Muscle of back (tissue), 13 donors: ENCODE measurements at places on chromosomes 3 and 15. TPM values are rescaled to one million over a fixed set of nuclear protein-coding genes. Genes with fewer than 3 reads are reported as not detected.

DNA sequence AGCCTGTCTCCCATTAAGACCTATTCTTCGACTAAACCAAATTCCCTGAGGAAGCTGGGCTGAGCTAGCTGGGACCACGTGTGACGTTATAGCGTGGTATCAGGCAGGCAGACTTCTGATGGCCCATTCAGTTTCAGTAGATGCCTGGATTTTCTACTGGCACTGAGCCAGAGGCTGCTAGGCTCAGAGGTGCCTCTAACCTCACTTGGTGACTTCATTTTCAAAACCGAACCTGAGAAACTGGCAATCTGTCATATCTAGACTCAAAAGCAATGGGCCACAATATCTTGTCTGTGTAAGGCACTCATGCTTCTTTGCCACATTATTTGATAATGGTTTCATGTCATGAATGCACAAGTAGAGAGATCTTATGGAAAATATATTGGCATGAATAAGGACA, 352.1 kb upstream of the AZI2 start:
- no peak for DNase-seq

DNA sequence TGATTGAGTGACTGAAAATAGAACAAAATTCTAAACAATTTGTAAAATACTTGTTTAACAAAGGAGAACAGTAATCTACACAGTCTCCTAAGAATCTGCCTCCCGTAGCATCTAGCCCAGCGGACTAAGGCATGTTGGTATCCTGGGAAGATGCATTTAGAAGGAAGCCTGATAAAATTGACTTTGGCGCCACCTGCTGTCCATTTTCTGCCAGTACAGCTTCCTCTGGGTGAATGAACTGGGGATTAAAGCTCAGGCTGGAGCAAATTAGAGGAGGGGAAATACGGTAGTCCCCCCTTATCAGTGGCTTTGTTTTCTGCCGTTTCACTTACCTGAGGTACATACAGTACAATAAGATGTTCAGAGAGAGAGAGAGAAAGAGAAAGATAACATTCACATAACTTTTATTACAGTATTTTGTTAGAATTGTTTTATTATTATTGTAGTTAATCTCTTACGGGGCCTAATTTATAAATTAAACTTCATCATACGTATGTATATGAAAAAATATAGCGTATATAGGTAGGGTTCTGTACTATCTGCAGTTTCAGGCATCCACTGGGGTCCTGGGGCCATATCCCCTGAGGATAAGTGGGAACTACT, 191.6 kb downstream of the GAP43 start:
- DNase-seq: peak; percentile 74

GRCh38 chr15:29062179-29062591, 176.4 kb downstream of the APBA2 start:
- DNase-seq: no peak

DNA sequence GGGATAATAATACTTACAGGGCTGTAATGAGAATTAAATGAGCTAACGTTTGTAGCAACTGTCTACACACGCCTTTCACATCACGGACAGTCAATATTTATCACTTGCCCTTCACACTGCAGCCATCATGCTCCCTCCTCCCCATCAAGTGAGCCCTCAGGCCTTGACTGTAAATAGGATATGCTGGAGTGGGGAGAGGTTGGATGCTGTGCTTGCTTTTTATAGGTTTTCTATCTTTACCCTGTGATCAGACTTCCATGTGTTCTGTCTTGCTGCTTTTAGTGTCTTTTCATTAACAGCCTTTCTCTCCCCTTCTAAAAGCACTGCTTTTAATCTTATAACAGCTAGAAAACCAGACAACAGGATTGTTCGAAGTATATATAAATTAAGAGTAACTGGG, 12.8 kb upstream of the MAGEF1 start:
- no peak for DNase-seq

GRCh38 chr15:40554161-40554525, 10.7 kb downstream of the CCDC32 start:
- DNase-seq: no peak

GRCh38 chr15:63473999-63474809, 30.2 kb upstream of the USP3 start:
- no peak for DNase-seq

DNA sequence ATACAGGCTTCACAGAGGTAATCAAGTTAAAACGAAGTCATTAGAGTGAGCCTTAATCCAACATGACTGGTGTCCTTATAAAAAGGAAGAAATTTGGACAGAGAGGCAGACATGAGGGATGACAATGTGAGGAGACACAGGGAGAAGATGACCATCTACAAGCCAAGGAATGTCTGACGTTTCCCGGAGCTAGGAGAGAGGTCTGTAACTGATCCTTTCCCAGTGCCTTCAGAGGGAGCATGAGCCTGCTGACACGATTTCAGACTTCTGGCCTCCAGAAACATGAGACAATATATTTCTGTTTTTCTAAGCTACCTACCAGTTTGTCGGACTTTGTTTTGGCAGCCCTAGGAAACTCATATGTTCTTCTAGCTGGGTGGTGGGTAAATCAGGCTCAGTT, 15.1 kb downstream of the TM4SF1 start:
- no peak for DNase-seq

- DNase-seq: no peak
Observed at GRCh38 chr15:58608129-58608590, 141.3 kb downstream of the ADAM10 start.

GRCh38 chr15:45150997-45151396, 21.2 kb downstream of the DUOX1 start:
- DNase-seq: no peak

DNA sequence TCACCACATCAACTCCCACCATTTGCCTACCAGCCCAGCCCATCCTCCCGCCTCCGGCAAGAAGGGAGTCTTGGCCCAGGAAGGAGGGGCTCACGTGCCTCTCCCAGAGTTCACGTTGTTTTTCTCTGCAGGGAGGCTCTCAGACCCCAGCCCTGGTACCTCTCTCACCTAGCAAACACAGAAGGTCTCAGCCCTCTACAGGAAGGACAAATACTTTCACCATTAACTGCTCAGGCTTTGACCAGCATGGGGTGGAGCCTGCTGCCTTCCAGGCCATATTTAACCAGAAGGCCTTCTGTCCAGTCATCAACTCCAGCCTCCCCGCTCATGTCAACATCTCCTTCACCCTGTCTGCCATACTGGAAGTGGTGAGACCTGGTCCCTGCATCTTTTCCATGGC, 19.0 kb upstream of the HTR3E start:
- no peak for DNase-seq

- DNase-seq: peak; percentile 67
Observed at GRCh38 chr3:150251187-150252062, 156.7 kb upstream of the TSC22D2 start.

DNA sequence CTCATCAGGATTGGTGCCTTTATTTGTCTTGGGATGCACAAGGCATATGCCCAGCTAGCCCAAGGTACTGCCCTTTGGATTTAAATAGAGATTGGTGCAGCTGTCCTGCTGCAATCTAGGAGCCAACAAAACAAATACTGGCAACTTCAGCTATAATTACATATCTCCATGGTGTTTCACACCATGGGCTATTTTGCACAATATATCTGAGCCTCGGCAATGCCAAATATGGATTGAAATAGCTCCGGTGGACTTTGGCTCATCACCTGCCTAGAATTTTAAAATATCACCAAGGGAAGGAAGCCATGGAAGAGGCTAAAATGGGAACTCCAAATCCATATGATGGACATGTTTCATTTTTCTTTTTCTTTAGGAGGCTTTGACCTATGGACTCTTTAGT, 367.8 kb upstream of the UMPS start:
- no peak for DNase-seq

- no peak for DNase-seq
Observed at GRCh38 chr3:6640907-6641306, 220.0 kb upstream of the GRM7 start.

GRCh38 chr3:128151758-128152274, 1.5 kb upstream of the EEFSEC start:
- DNase-seq: no peak

- DNase-seq: no peak
Observed at GRCh38 chr15:37057831-37058230, 42.5 kb downstream of the MEIS2 start.

DNA sequence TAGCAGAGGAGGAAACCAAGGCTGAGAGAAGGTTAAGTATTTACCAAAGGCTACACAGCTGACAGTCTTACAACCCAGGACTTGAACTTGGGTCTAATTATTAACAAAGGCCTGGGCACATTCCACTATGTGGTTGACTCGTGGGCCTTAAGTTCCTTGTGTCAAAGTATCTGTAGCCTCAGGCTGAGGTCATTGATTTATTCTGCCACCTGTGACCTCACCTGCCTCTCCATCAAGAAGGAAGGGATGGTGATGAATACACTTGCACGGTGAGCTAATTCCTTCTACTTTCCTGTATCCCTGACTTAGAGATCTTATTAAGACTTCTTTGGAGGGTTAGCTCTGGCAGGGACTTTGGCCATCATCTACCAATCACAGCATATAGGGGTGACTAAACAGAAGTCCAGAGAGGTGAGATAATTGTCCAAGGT, 19.9 kb upstream of the LRRC58 start:
- no peak for DNase-seq

DNA sequence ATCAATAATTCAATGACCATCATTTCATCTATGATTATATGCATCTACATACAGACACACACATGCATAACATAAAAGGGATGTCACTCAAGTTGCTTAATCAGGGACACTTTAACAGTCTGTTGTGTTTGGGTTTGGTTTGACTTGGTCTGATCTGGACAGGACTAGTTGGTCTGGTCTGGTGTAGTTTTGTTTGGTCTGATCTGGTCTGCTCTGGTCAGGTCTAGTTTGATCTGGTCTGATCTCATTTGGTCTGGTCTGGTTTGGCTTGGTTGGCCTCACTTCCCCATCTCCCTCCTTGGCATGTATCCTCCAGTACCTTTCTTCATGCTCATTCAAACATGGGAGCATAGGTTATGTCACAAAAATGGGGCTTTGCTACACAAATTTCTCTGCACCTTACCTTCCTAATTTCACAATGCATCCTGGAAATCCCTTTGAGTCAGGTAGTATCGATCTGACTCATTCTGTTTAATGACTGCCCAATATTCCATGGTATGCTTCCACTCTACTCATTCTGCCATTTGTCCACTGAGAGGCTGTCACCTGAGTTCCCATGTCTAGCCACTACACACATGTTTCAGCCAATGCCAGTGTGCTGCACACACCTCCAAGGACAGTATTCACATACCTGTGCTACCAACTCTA, 73.0 kb upstream of the TPM1 start:
- DNase-seq: no peak

GRCh38 chr3:56711344-56711743, 28.3 kb upstream of the TASOR start:
- no peak for DNase-seq

GRCh38 chr15:53203454-53203853, 413.3 kb upstream of the ONECUT1 start:
- DNase-seq: peak; percentile 4

GRCh38 chr3:25096536-25096935, 331.5 kb upstream of the RARB start:
- no peak for DNase-seq

The ATP13A4 gene
- polyA plus RNA-seq: 0.78 TPM

The DPPA2 gene
- polyA plus RNA-seq: not detected

The ZIC1 gene
- polyA plus RNA-seq: 34.6 TPM

The ZNF639 gene
- 33.1 TPM for polyA plus RNA-seq

The SLC24A5 gene
- not detected for polyA plus RNA-seq

The ACOX2 gene
- 31.2 TPM for polyA plus RNA-seq

The NAALADL2 gene
- 7.1 TPM for polyA plus RNA-seq

The C3orf85 gene
- polyA plus RNA-seq: not detected

The FAM81A gene
- 2.1 TPM for polyA plus RNA-seq

The RARB gene
- 14.3 TPM for polyA plus RNA-seq

The RETNLB gene
- polyA plus RNA-seq: not detected

The SUCLG2 gene
- polyA plus RNA-seq: 30.8 TPM

The NRG4 gene
- polyA plus RNA-seq: 0.53 TPM

The MAP1A gene
- 33.6 TPM for polyA plus RNA-seq

The IRAK2 gene
- 0.71 TPM for polyA plus RNA-seq

The CPEB1 gene
- 1.1 TPM for polyA plus RNA-seq
